ENCODE measurements at places on chromosomes 7 and 10. TPM values are rescaled to one million over a fixed set of nuclear protein-coding genes. Genes with fewer than 3 reads are reported as not detected.

Gene MYPN
- 7.0 TPM for total RNA-seq

Gene KLLN
- total RNA-seq = 0.55 TPM

Gene MYO3A
- total RNA-seq = 10.5 TPM

Gene SOSTDC1
- total RNA-seq = 47.6 TPM

Gene MYL7
- total RNA-seq = not detected

Gene SLC26A3
- total RNA-seq = not detected

Gene IPMK
- total RNA-seq = 24.2 TPM

Gene ATRNL1
- total RNA-seq = 190 TPM

Gene UPF2
- 44.3 TPM for total RNA-seq

Gene RASSF4
- 48.5 TPM for total RNA-seq

Gene GBX1
- not detected for total RNA-seq

Gene LRRC61
- total RNA-seq = 26.6 TPM

Gene ATP6V0A4
- 0.66 TPM for total RNA-seq

Gene CPA2
- total RNA-seq = not detected

Gene TUBB8
- total RNA-seq = not detected

Gene SLC39A12
- total RNA-seq = 18.0 TPM

Gene TYSND1
- 15.7 TPM for total RNA-seq

Gene UCN3
- not detected for total RNA-seq

Gene TBRG4
- 47.3 TPM for total RNA-seq

Gene AGBL3
- 5.8 TPM for total RNA-seq

Gene AGAP9
- total RNA-seq = 3.0 TPM

Gene ANXA8L1
- total RNA-seq = 4.9 TPM

Gene PAX4
- not detected for total RNA-seq

Gene TMEM176A
- 15.6 TPM for total RNA-seq

Gene TMEM225B
- total RNA-seq = not detected

Measured in camera-type eye (tissue), 1 donor.